ENCODE measurements at places on chromosomes 12 and 14.

- DNase-seq = no peak
Observed at GRCh38 chr12:21552635-21553328, 26.7 kb downstream of the SPX start.

GRCh38 chr12:89166525-89166934, 185.8 kb downstream of the DUSP6 start:
- no peak for DNase-seq

DNA sequence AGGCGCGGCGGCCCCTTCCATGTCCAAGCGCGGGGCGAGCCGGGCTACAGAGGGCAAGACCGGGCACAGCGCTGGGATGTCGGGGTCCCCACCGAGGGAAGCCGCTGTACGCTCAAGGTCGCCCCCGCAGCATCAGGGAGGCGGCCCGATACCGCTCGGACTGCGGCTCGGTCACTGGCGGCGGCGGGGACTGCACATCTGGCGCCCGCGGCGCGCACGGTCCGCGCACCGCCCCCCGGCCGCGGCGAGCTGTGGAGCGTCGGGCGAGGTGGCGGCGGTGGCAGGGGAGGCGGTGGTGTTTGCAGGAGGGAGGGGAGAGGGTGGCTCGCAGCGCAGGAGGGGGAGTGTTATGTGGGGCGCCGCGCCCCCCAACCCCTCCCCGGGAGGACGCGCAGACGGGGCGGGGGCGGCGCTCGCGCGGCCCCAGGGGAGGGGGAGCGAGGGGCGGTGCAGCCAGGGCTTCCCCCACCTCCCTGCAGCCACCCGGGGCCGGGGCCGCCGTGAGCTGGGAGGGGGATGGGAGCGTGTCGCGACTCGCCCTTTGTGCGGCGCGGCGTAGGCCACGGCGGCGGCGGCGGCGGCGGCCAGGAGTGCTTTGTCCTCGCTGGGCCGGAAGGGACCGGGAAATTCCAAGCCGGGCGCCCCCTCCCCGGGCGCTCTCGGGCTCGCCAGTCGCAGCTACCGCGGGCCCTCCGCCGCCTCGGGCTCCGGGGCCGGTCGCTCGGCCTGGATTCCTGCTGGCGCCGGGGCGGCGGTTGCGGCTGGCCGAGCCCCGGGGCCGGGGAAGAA, at the start of gene NUAK1:
Gene NUAK1, minus strand, starts transcription at position 322 of the 789 bp plus-strand sequence. Its CDS starts 301 bp downstream, at position 21.
- DNase-seq = no peak

DNA sequence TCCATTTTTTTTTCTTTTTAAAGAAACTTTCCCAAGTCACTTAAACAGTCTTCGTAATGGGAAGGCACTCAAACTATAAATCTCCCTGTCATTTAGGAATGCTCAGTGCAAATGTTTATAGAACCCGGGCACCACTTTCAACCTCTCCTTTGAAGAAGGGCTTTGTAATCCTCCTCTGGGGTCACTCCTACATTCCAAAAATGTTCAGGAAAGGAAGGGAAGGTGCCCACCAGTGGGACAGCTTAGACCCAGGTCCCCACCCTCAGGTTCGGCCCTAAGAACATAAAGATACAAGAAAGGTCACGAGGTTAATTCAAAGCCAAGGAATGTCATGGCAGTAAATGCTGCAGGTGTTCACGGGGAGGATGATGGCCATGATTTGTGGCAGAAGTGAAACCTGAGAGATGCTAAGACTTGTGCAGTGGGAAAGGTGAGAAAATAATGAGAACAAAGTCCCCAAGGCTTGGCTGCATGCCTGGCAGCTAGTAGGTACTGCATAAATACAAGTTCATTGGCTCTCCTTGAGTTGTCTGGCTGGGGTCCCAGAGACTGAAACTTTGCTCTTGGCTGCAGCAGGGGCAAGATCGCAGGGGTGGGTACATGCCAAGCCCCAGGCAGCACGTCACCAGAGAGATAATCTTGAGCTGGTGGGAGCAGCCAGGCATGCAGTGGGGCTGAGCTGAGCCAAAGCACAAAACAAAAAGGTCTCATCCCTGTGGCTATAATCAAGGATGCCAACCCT, 21.1 kb downstream of the KRT18 start:
- DNase-seq = no peak

Measured in activated CD4-positive, alpha-beta T cell treated with anti-CD3 and anti-CD28 coated beads, Interleukin-2, amount 50 U/mL, for 1 hour (primary cell).